Amniotic stem cell (primary cell): ENCODE measurements at places on chromosomes 16 and 17.

DNA sequence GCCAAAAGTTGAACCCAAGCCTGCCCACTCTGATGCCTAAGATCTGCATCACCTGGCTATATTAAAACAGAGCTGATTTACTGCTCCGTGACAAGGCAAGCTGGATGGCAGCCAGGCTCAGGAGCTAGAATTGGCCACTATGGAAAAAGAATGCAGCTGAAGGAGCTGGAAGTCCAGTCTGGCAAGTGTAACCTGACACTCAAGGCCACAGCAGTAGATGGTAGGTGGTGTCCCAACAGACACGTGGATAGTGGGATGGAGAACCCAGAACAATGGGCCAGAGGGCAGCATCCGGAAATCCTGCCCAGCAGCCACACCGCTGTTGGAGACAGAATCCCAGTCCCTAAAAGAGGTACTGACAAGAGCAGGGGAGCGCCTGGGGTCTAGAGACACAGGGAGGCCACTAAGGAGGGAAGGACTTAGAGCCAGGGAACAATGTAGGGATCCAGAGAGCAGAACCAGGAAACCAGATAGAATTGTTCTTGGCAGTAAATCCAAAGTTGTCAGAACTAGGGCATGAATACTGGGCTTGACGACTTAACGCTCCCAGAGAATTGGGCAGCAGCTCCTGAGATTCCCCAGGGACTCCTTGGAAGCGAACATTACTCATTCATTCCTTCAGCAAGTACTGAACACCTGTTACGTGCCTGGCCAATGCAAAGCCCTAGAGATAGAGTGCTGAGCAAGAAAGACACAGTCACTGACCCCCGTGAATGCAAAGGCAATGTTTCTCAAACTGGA is 85.7 kb downstream of the CDYL2 start:
- DNase-seq = no peak

- DNase-seq = no peak
Observed at GRCh38 chr16:59047114-59047513, 313.0 kb upstream of the GOT2 start.

DNA sequence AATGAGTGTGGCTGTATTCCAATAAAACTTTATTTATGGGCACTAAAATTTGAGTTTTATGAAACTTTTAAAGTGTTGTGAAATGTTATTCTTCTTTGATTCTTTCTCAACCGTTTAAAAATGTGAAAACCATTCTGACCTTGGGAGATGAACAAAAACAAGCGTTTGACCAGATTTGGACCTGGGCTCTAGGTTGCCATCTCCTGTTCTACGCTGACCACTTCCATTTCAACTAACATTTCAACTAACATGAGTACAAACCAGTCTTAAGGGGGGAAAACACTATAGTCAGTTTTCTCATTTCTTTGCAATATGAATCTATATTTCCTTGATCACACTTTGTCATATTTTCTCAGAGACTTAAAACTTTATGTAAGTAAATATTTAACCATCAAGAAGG is 118.4 kb upstream of the IRX5 start:
- no peak for DNase-seq

DNA sequence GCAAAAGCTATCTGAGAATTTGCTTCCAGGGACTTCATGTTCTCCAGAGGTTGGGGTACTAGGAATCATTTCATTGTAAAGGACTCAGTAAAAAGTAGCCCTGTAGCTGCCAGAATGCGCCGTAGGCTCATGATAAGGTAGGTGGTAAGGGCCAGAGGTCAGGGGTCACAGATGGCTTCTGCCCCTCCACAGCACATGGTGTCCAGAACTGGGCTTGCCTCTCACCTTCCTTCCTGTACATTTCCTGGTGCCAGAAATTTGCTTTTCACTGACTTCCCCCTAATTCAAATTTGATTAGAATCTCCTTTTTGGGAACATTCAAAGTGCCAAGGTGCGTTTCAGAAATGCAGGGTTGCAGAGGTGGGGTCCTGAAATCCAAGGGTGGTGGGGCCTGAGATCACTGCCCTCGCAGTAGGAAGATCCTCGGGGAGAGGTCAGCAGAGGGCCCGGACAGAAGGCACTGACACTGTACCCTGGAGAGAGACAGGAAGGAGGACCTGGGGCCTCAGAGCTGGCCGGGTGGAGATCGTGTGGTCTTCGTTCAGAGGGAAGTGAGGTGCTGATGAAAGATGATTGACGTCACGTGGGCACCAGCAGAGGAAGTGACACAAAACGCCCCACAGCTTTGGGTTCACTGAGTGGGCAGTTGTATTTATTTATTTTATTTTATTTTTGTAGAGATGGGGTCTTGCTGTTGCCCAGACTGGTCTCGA is 25.5 kb upstream of the METRNL start:
- no peak for DNase-seq

GRCh38 chr17:40093005-40093579 is 7.3 kb downstream of the NR1D1 start:
- no peak for DNase-seq

- DNase-seq = no peak
Observed at GRCh38 chr16:78894886-78895285, 705.7 kb downstream of the MAF start.

DNA sequence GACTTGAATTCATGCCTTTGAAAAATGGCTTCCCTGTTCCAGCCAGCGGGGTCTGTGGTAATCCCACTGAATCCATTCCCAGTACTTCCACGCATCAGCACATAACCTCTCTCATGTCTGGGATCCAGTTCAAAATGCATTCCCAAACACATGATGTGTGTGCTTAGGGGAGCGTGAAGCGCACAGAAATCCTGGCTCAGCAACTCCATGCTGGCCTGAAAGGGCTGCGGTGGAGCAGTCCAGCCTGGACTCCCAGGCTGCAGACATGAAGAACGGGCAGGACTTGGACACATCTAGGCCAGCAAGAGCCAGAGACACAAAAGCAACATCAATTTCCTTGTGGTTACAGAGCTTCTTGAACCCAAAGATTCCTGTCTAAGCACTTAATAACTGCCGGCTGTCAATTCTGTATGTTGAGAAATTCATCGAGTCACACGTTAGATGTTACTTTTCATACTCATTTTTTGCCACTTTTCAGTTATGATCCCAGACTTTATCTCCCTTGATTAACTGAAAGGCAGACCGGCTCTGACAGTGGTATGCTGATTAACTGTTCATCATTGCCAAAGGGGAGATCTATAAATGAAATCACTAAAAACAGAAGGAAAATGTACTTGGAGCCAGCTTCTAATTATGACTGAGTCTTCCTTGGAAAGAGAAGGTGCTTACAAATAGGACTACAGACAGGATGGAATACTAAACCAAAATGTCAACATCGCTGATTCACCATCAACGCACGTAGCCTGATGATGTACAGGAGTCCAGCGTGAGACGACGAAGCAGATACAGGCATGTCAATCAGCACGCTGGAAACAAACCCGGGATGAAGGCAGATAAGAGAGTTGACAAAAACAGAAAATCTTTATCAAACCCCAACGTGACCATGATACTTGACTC is 23.0 kb downstream of the NSMCE1 start:
- no peak for DNase-seq

GRCh38 chr17:67412032-67412431 is 35.0 kb downstream of the PITPNC1 start:
- DNase-seq = no peak

GRCh38 chr17:32536736-32537643 is 50.2 kb downstream of the CDK5R1 start:
- DNase-seq = no peak

GRCh38 chr17:77535892-77536291 is 395.1 kb downstream of the SEC14L1 start:
- DNase-seq = no peak

DNA sequence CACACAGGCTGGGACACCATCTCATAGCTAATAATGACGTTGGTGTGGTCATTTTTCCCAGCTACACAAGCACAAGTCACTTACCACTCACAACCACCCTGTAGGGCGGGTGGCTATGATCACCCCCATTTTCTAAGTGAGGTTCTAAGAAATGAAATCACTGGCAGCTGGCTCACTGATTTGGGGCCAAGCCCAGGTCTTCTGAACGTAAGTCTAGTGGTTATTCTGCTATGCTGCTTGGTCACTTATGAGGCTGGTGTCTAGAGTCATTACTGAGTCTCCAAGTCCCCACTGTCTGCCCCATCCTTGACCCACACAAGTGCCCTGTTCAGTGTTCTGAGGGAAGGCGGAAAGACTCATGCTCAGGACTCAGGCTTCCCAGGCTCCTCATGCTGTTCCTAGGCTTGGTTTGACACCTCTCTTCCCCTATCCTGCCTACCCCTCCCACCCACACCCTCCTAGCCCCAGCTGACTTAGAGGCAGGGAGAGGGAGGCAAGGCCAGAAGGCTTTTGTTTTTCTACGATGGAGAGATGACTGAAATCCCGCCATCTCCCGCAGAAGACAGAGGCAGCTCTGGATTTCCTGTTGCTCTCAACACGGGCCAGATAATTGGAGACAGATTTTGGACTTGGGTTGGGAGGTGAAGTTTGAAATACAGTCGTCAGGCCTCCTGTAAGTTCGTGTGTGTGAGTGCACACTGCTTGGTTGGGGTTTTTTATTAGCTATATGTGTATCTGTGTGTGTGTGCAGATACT is 32.2 kb downstream of the FZD2 start:
- no peak for DNase-seq

- DNase-seq = no peak
Observed at GRCh38 chr16:30585022-30585399, 486 bp downstream of the ZNF785 start.

DNA sequence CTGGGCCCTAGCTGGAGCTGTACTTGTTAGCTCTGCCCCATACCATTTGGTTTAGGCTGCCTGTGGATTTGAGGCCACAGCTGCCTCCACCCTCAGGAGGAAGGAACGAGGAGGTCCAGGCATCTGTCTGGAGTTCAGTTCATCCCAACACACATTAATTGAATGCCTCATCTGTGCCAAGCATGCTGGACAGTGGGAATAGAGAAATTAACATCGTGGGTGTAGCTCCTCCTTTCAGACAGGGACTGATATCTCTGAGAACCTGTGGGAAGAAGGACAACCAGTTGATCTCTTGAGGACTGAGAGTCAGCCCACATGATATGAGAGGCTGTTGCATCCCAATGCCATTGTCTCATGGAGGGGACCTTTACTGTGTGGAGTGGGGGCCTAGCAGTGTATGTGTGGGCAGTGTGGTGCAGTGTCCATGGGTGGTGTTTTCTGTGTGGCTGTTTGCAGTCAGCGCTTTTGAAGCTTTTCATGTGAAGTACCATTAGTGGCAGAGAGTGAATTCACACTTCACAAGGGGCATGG is 29.4 kb upstream of the DDX52 start:
- DNase-seq = no peak

DNA sequence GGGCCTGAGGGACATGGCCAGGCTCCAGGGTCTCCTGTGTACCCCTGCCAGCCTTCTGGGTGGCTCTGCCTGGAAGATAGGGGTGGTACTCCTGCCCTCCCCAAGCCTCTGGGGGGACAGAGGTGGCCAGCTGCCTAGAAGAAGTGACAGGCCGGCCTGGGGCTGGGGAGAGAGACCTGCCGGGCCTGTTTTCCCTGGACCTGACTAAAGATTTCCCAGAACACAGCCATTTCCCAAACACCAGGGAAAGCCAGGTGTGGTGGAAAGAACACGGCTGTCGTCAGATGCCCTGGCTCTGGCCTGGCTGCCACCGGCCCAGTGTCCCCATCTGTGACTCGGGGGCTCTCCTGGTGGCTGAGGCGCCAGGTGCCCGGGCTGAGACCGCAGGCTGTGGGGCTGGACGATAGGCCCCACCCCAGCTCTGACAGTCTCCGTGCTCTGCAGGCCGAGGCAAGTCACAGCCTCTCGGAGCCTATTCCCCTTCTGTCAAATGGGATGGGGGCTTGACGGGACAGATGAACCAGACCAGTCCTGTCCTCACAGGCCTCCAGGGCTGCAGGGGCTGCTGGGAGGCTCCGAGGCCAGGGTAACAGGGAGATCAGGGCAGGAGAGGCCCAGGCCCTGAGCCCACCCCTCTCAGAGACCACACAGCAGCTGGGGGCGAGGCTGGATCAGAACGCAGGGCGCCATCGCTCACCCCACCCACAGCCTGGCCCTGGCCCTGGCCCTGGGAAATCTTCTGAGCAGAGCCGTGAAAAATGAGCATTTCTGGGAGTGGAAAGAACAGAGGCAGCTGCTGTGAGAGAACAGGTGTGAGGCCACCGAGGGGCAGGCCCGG is 33.1 kb downstream of the CTU2 start:
- no peak for DNase-seq

DNA sequence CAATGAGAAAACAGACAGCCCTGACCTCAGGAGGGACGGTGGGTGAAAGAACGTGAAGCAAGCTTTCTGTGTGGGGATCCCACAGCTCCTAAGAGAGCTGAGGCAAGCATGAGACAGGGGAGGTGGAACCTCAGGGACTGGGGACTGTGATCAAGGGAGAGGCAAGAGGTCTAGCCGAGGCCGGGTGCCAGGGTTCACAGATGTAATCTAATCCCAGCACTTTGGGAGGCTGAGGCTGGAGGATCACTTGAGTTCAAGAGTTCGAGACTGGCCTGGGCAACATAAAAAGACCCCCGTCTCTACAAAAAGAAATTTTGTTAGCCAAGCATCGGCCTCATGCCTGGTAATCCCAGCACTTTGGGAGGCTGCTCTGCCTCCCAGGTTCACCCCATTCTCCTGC is 4.5 kb upstream of the ADAM11 start:
- DNase-seq = no peak

GRCh38 chr17:27595208-27595607 is 35.8 kb upstream of the LGALS9 start:
- DNase-seq = no peak

DNA sequence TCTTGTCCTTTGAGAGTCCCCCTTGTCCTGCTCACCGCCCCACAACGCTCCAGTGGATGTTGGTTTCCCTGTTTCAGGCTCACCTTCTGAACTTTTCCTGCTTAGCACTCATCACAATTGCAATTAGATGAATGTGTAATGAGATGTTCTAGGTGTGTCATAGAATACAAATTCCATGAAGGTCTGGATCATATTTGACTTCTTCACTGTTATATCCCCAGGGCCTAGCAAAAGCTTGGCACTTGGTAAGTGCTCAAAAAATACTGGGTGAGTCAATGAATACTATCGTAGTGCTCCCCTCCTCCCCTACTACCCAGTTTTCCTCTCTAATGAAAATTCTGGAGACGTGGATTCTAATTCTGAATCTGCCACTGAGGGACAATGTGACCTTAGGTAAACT is 33.1 kb downstream of the DNAH3 start:
- DNase-seq = no peak

GRCh38 chr17:193841-194806 is 12.7 kb upstream of the DOC2B start:
- no peak for DNase-seq
